ENCODE measurements at places on chromosomes 7 and 10.

- no peak for DNase-seq
These were observed 19.6 kb downstream of the ZAN start for GRCh38 chr7:100752994-100753393.

- no peak for DNase-seq
These were observed 3.6 kb downstream of the FAM53B start for GRCh38 chr10:124740369-124741280.

DNA sequence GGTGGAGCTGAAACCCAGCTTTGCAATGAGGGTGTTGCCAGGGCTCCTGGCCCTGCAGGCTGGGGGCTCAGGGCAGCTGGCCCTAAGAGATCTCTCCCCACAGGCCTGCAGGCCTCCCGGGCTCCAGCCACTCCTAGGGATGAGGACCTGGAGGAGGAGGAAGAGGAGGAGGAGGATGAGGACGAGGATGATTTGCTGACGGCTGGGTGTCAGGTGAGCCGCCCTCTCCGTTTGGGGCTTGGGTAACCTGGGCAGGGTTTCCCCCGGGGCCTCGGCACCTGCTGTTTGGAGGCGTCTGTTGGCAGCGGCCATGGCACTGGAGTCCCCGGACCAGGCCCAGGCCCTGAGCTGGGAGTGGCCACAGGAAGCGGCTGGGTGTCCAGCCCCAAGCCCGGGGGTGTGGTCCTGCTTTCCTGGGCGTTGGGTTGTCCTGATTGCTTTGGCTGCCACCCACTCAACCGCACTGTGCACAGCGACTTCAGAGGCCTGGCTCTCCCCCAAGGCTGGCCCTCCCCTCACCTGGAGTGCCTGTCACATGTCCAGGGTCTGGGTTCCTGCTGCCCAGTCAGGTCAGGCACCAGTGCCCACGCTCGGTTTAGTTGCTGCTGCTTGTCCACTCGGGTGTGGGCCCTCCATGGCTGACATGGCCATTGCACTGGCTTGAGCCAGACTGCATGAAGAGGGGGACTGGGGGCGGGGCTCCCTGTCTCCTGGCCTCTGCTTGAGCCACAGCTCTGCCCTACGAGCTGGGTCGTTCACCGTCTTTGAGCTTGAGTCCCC is 5.9 kb downstream of the ZNF316 start:
- DNase-seq, result no peak

DNA sequence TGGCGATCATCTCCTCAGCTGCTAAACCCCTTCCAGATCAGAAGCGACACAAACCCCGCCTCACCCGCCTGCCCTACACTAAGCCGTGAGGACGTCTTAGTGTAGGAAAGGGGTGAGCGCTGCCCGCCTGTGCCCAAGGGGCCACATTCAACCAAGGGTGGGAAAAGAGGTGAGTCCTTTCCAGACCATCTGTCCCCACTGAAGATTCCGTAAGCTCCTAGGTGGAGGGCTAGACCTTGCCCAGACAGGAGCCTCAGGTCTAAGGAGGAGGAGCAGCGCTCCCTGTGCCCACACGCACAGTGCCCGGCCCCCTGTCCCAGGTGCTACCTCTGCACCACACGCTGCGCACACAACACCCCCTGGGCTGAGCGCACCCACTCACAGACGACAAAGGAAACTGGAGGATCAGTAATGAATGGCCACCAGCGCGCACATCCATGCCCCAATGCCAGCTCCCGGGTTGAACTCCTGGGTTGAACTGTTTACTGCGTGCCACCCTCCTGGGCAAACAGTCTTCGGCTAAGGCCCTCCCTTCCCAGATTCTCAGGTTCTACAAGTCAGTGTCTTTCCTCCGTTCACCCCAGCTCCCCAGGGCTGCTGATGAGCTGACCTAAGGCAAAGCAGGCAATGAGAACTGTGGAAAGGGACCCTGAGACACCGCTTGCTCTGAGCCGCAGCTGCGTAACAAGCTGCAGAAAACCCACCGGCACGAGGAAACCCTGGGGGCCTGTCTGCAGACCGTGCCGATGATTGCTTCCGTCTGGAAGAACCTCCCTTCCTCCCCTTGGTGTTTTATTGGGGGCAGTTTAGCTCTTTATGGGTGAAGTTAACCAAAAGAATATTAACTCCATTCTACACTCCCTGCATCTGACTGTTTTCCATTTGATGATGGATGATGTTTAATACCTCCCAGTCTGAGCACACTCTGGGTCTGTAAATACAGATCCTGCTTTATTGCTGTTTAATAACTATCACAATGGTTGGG is 185.9 kb downstream of the MAD1L1 start:
- DNase-seq, result no peak

DNA sequence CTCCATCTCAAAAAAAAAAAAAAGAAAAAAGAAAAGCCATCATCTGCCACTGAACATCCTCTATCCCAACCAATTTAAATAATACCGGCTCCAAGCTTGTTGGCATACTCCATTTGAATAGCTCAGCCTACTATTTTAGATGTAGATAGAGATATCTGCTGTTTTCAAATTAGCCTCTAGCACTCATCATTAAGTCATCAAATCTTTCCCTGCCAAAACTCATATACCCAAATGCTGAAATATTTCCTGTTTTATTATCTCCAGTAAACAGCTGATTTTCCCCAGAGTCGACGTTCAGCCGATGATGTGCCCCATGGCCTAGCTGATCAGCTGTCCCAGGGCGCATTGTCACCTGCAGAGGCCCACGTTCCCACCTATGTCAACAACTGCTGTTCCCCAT is 34.5 kb upstream of the FRMD4A start:
- DNase-seq, result no peak

DNA sequence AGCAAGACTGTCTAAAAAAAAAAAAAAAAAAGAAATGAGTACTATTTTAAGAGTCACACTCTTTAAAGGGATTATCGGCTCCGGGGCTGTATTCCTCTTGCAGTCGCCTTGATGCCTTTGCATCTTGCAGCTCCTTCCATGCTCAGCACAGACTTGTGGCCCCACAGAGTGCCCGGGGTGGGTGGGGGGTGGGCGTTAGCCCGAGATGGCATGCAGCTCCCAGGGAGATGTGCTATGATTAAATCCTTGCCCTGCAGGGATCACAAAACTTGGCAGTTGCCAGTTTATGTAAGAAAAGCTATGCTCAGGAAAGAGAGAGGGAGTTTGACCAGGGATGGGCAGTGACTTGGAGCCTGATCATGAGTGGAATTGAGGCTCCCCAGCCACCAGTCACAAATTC is 81.9 kb downstream of the CCDC3 start:
- no peak for DNase-seq

- no peak for DNase-seq
These were observed 201.4 kb upstream of the AOAH start for GRCh38 chr7:36925691-36926090.

GRCh38 chr10:117661316-117661715 is 118.8 kb downstream of the EMX2 start:
- no peak for DNase-seq

DNA sequence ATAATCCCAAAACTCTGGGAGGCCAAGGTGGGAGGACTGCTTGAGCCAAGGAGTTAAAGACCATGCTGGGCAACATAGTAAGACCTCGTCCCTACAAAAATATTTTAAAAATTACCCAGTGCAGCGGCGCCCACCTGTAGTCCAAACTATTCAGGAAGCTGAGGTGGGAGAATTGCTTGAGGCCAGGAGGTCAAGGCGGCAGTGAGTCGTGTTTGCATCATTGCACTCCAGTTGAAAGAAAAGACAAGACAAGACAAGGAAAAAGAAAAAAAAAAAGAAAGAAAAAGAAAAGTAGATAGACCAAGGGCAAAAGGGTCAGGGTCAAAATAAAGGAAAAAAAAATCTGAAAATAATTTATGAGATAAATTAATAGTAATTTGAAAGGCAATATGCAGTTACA is 5.8 kb downstream of the ANXA7 start:
- DNase-seq, result no peak

DNA sequence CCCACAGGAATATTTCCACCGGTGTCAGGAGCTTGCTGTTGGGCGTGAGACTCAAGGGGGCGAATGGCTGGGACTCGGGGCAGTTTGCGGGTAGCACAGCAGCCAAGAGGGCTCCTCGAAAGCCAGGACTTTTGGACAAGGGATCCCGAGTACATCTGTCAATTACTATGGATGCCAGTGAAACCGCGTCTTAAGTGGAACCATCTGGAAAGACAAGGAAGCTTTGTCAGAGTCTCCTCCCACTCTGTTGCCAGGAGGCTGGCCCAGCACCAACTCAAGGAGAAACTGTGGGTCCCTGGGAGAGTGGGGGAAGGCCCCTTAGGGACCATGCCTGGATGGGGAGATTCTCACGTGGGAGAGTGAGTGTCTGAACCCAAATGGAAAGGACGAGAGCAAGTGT is 57.1 kb downstream of the C10orf143 start:
- no peak for DNase-seq

- DNase-seq, result no peak
These were observed 161.3 kb upstream of the NPVF start for GRCh38 chr7:25389489-25390106.

DNA sequence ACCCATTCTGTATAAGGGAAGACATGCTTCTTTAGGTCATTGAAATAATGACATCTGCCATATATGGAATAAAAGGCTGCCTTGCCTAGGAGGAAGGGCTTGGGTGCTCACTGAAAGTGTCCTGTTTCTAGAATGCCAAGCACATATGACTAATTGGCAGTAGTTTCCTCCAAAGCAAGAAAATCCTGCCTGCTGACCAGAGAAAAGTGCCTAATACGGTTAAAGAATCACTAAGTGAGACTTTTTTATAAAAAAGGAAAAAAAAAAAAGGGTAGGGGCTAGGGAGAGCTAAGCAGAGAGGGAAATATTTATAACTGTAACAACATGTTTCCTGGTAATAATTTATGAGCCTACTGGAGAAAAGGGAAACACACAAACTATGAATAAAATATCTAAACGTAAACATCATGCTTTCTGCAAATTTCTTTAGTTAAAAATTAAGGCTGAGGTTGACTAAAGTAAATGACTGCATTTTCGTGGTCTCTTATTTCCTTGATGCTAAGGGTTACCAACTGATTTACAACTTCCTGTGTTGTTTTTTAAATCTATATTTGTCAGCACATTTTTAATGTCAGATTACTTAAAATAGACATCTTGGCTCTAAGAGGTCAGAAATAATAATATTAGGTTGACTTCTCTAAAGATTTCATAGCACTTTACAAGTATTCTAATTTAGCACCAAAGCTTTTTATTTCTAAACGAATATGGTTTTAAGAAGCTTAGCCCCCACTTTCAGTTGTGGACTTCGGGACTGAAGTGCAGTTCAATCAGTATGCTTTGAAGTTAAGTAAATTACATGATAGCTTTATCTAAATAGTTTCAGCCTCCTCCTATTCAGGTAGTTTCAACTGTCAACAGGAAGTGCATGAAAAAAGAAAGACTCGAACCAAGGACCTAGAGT is 89.6 kb downstream of the CABCOCO1 start:
- no peak for DNase-seq

GRCh38 chr7:114889646-114890285 is 32.1 kb upstream of the MDFIC start:
- peak; percentile 69 for DNase-seq

- DNase-seq, result no peak
These were observed 544.1 kb downstream of the AUTS2 start for GRCh38 chr7:70142247-70142932.

GRCh38 chr10:68346774-68347173 is 14.0 kb upstream of the PBLD start:
- DNase-seq, result no peak

- no peak for DNase-seq
These were observed 130.7 kb downstream of the PIP4K2A start for GRCh38 chr10:22583683-22584082.

DNA sequence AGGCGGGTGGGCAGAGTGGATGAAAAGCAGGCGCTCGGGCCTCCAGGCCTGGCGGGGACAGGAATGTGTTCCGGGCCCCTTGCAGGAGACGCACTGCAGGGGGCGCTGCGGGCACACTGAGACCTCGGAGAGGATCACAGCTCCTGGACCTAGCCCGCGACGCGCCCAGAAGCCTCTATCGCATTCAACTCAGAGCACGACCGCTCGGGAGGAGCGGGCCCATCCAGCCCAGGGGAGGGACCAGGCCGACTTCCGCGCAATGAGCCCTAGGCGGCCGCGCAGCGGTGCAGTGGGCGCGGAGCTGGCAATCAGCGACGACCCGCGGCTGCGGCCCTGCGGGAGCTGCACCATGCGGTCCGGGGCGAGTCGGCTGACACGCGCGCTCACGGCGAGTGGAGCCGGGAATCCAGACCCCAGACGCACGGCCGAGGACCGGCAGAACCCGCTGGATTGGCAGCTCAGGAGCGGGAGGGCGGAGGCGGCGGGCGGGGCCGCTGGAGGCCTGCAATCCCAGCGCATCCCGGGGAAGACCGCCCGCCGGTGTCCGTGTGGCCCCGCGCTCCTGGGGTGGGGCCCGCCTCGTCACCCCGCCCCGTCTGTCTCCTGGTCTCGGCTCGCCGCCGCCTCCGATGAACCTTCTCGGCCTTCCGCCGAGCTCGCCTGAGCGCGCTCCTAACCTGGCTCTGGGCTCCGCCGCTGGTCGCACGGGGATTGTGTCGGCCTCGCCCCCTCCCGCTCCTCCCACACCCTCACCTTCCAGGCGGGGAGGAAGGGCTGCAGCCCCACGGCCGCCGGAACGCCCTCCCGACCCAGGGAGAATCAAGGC is 33.5 kb upstream of the GRID1 start:
- DNase-seq, result peak; percentile 78

GRCh38 chr10:92845921-92846320 is 2.4 kb upstream of the EXOC6 start:
- DNase-seq, result no peak

DNA sequence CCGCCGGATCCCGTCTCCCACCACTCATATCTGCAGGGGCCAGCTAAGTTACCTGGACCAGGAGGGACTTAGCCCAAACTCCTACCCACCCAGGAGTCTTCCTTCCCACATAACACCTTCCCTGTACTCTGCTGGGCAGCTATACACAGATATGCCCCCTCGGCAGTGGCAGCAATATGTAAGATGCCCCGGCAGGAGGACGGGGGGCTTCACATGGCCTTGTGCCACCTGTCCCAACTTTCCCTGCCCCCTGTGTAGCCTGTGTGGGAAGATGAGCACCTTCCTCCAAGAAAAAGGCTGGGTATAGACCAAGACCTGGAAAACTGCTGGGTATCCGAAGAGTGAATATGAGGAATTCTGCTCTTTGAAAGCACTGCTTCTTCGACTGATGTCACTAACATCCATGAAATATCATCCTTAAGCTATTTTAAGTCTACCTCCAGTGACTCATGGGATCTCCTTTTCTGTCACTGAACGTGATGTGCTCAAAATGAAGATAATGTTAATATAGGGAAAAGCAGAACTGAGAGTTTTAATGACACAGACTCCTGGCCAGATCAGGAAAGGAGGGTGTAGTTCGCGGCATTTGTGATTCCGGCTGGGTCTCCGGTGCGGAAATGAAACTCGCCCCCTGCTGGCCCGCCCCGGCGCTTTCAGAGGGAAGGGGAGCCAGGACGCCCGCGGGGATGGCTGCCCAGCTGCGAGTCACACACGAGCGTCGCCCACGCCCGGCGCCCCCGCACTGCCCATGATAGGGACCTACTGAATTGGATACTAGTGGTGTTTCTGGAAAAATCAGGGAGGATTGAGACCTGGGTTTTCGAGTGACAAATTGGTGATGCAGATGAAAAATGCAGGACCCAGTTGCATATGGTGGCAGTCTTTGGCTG is 256.9 kb upstream of the NFE2L3 start:
- DNase-seq, result peak; percentile 20

- no peak for DNase-seq
These were observed 1092.4 kb downstream of the LRMDA start for GRCh38 chr10:76523791-76524351.

- DNase-seq, result no peak
These were observed 18.7 kb downstream of the CLIP2 start for GRCh38 chr7:74307738-74308505.

- DNase-seq, result no peak
These were observed 102.6 kb downstream of the PARP12 start for GRCh38 chr7:139960157-139960556.

- DNase-seq, result no peak
These were observed 108.1 kb downstream of the ANLN start for GRCh38 chr7:36497775-36498174.
